ENCODE measurements at places on chromosomes 12 and 14.

DNA sequence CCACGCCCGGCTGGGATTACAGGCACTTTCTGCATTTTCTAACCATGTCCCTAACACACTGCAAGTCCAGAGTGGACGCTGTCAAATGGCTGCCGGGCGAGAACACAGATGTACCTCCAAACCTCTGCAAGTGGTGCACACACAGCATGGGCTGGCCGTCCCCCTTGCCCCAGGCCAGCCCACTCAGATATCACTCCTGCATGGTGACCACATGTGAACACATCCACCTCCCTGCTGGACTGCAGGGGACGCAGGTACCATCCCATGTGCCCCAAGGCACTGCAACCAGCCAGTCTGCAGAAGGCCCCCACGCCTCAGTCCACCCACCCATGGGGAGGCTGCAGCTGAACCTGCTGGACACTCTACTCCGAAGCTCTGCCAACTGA is 14.0 kb downstream of the BRF1 start:
- no peak for DNase-seq

DNA sequence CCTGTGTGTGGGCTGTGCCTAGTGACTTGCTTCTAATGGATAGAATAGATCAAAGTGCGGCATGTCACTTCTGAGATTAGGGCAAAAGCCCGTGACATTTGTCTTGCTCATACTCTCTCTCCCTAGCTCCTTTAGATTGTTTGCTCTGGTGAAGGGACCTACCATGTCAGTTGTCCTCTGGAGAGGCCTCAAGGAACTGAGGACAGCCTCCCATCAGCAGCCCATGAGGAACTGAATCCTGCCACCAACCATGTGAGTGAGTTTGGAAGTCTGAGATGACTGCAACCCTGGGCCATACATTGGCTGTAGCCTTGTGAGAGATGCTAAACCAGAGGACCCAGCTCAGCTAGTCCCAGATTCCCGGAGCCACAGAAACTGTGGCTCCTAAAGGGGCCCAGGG is 101.6 kb upstream of the ESRRB start:
- no peak for DNase-seq

- DNase-seq = no peak
These were observed 108.0 kb downstream of the RIMBP2 start for GRCh38 chr12:130608132-130608531.

DNA sequence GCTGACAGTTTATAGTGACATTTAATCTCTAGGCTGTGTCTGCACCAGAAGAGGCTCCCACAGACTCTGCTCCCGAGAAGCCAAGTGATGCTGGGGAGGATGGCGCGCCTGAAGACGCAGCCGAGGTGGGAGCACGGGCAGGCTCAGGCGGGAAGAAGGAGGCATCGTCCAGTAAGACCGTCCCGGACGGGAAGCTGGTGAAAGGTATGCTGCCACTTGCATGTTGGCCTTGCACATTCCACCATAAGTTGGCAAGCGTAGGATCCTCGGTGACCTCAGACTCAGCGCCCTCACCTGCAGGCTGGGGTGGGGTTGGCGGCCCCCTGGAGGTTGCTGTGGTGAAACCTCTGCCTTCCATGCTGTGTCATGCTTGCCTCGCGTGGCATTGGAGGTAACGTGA is 45.6 kb downstream of the SFSWAP start:
- DNase-seq = no peak

GRCh38 chr12:93094988-93095737 is 166.1 kb upstream of the EEA1 start:
- no peak for DNase-seq

DNA sequence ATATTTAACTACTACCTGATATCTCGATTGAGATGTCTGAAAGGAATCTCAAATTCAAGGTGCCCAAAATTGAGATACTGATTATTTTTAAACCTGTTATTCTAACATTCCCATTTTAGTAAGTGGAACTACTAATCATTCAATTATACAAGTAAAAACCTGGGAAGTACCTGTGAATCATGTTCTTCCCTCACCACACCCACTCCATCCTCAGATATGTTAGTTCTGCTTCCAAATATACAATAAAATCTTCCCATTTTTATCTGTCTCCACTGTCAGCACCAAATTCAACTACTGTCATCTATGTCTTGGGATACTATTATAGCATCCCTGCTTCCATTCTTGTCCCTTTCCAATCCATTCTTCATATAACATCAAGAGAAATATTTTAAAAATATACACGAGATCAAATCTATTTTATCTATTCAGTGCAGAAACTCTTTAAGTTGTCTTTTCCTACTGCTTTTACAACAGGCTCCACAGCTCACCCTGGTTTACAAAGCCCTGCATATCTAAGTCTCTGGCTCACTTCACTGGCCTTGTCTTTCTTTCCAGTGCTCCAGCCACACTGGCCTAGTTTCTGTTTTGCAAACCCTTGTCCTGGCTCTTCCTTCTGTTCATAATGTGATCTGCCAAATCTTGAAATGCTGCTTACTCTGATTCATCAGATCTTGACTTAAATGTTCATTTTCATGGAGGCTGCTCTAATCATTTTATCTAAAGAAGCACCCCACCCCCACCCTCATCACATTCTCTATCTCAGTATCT is 122.3 kb downstream of the PTPRR start:
- DNase-seq = no peak

DNA sequence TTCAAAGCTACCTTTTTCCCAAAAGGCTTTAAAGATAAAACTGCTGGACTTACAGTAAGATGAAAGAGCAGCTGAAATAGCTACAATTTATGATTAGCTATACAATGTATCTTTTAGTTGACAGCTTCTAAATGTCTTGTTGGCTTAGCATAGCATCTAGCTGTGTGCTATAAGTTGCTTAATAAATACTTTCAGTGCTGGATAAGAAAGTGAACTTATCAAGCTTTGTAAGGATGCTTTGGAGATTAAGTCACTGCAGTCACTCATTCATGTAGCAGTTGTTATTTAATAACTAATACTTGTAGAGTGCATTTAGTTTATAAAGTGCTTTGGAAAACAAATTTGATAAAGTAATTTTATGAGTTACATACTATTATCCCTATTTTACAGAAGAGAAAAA is 14.6 kb downstream of the CFAP54 start:
- DNase-seq = no peak

GRCh38 chr14:60632257-60632656 is 17.0 kb downstream of the SIX1 start:
- no peak for DNase-seq

DNA sequence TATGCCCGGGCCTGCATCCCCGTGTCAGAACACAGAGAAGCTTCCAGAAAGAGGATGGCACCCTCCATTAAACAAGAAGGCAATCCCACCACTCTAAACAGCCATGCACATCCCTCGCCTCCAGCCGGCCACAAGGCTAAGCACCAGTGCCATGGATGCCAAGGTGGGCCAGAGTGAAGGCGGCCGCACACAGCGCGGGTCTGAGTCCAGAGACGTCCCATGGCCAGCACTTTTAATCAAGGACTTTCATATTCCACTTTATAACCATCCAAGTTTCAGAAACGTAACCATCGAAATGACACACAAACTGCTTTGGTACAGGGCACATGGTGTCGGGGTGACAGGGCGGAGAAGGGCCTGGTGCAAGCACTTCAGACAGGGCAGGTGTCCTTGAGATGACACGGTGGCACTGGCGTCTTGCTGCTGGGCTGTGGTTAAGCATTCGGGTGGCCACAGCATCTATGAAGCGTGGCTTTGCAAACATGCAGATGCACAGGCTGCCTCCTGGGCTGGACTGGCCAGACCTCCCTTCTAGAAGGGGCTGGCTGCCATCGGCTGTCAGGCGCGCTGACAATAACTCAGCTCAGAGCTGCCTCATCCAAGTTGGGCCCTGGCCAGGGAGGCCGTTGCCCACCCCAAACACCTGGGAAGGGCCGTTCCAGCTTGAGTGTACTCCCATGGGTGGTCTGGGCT is 117.2 kb downstream of the RFLNA start:
- DNase-seq = no peak

DNA sequence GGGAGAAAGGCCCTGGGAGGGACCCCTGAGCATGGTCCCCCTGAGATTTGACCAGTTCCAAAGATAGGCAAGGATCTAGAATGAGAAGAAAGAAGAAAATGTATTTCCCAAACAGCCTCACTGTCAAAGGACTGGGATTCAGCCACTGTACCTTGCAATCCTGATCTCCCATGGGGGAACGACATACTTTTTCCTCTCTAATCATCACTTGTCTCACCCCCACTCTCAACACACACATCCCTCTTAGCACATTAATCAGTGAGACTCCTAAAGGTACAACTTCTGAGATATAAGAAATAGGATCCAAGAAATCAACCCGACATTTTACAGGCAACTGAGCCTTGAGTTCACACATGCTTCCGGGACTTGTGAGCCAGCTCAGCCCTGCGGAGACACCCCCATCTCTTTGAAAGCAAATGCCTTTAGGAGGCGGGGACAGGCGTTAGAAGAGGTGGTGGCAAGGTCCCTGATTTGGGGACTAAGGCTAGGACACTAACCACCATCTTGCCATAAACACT is 1.4 kb downstream of the MAP3K9 start:
- no peak for DNase-seq

DNA sequence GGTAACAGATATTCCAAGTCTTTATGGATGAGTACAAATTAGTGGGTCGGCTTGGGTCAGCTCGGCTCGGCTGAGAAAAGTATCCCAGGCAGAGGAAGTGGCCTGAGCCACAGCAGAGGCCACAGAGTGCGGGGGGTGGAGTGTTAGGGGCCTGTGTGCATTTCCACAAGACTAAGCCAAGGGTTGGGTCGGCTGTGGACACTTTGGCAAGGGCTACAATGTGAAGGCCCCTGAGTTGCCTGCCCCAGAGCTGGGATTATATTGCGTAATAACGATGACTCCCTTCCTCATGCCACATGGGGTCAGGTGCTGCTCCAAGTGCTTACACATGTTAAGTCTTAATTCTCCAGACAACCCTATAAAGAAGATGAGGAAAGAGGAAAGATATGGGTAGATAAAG is 11.4 kb downstream of the EVL start:
- DNase-seq = no peak

DNA sequence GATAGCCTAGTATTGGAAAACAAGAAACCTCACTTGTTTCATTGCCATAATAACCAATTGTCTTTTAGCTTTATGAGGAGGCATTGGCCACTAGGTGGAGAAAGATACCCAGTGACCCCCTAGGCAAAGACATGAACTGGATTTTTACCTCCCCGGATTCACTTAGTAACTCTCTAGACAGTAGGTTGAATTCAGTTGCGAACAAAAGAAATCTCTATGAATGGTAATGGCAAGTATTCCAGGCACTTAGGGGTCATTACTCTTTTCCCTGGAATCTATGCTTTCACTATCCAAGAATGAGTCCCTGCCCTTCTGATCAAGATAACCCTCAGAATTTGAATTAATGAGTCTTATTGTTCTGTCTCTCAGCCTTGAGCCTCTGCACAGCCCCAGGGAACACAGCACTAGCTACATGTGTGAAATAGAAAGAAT is 29.5 kb upstream of the RHOJ start:
- no peak for DNase-seq

DNA sequence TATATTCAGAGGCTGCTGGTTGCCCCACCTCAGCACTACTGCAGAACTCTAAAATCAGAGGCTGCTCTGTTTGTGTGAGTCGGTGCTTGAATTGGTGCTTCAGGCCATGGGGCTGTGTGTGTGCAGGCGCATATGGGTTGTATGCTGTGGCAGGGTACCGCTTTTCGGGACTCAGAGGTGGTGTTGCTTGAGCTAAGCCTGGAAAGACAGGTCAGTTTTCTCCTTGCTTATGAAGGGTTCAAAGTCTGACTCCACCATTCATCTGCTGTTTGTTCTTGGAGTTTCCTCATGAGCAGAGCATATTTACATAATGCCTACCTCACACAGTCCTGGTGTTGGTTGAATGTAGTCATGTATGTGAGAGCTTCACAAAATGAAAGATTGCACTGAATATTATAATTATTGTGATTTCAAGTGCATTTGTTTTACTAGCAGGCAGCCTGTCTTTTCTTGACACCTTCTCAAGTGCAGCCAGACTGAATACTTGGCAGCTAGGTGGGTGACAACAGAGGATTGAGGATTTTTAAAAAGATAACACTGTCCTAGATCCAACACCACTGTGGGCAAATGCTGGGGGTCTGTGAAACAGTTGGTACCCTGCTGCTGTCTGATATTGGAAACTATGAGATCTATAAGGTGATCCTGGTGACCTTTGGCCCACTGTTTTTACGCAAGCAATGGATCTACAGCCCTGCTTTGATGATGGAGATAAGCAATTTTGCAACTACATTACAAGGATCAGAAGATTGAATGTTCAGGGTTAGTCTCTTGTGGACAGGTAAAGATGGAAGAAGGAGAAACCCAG is 1.0 kb upstream of the ANG start:
- no peak for DNase-seq

GRCh38 chr12:103348935-103349334 is 146.8 kb downstream of the C12orf42 start:
- no peak for DNase-seq

- DNase-seq = no peak
These were observed 6.7 kb downstream of the FAM222A start for GRCh38 chr12:109720152-109720856.

DNA sequence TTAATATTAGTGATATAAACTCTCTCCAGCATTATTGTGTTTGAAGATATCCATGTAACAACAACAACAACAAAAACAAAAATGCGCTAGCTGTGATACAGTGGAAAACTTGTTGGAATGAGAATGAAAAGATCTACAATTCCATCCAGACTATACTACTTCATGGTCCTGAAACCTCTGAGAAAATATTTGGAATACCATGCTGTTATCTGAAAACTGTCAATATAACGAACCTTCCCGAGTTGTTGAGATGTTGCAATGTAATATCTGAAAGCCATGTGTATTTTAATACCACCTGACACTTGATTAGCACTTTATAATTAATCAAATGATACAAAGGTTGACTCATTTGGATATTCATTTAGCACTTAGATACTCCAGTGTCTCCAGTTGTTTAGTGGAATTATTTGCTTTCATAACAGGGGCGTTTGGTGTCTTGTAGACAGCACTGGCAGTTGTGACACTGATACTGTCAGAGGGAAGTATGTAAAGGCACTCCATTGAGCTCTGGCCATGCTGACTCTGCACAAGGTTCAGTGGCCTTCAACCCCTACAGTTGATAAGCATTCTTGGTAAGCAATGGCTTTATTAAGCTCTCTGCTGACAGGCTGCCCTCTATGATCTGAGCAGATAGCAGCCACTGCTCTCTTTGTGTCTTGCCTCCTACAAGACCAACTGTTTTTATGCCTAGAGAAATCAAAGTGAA is 447.1 kb upstream of the SEL1L start:
- no peak for DNase-seq

All from esophagus squamous epithelium (tissue), 5 donors.